ENCODE measurements at places on chromosomes 6 and 20.

DNA sequence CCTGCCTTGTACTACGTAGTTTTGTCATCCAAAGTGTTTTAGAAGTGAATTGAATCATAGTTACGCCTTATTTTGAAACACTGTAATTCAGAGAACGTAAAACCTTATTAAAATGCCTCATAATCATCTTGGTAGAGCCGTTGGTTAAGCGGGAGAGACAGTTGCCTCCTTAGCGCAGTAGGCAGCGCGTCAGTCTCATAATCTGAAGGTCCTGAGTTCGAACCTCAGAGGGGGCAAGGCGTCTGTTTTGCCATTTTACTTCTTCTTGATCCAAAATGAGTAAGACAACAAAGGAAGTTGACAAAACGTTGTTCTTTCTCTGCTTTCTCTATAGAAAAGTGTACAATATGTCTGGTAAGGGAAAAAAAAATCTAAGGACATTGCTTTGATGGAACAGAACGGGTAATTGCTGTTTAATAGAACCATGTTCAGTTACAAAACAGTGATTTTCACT, 20.7 kb upstream of the TRIM27 start:
- H3K36me3 ChIP-seq, result no peaks in the 10 kb centered on the region
- H3K27me3 ChIP-seq, result no peaks in the 10 kb centered on the region
- peak; percentile 93 for DNase-seq
- peak overlapping the region; percentile 100 for H3K4me3 ChIP-seq

DNA sequence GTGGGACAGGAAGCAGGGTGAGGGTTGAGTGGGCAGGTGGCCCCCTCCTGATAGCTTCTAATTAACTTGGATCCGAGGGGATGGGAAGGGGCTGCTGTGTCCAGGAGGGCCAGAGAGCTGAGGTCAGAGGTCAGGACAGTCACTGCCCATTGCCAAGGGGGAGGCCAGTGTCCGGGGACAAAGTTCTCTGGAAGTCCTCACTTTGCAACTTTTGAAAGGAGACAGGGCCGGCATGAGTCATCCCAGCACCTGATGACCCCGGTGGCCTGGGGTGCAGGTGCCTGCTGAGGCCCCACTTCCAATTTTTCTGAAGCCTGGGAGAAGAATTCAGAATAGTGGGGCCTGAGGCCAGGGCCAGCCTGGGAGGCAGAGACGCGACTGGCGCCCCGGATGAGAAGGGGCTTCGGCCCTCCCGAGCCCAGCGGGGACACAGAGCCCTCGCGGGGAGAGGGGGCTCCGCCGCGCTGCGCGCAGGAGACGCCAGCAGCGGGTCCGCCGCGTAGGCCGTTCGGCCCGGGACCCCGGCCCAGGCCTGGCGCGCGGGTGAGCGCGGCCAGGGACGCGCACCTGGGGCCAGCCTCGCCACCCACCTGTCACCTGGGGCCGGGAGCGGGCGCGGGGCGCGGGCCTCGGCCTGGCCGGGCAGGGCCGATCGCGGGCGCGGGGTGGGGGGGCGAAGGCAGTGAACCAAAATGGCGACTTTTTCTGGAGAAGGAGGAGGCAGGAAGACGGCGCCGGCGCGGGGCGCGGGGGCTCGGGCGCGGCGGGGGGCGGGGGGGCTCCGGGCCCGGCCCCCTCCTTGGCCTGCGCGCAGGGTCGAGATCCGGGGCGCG, 586 bp downstream of the ZNF512B start:
- H3K4me3 ChIP-seq, result peak overlapping the region; percentile 59
- H3K27ac ChIP-seq, result peak overlapping the region; percentile 68
- no peaks in the 10 kb centered on the region for H3K27me3 ChIP-seq

DNA sequence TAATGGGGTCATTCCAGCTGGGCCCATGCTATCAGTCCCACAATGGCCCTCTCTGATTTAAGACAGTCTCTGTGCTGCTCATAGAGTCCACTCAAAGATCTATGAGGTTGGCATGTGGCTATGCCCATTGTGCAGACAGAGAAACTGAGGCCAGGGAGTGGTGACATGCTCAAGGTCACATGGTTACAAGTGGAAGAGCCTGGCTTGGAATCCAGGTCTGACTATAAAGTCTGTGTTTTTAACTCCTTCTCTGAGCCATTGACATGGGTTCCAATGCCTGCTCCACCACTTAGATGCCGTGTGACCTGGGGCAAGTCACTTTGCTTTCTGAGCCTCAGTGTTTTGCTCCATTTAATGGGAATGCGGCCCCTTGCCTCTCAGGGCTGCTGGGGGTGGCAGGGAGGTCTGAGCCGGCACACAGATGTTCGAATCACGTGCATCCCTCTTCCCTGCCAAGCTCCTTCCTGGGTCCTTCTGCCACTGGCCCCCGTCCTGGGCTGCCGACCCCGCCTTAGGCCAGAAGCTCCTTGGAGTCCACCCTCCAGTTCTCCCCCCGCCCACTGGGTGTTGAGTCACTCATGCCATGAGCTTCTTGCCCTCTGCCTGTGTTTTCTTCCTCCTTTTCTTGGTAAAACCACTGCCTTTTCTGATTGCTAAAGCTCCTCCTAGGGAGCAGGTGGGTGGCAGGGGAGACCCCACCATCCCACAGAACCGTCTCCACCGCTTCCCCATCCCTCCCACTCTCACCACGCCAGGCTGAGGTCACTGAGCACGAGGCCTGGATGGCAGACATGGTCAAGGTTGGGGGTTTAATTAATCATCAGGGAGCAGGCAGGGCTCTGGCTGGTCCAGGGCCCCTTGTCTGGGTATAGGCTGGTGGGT, 35.7 kb downstream of the CEBPB start:
- H3K4me3 ChIP-seq, result no peak overlapping the region
- H3K27me3 ChIP-seq, result no peaks in the 10 kb centered on the region
- no peak for DNase-seq
- H3K4me1 ChIP-seq, result no peaks in the 10 kb centered on the region
- H3K27ac ChIP-seq, result no peak overlapping the region

GRCh38 chr20:32483351-32484224, 101.5 kb downstream of the NOL4L start:
- peak overlapping the region; percentile 76 for H3K27ac ChIP-seq
- no peaks in the 10 kb centered on the region for H3K27me3 ChIP-seq
- peak overlapping the region; percentile 65 for H3K4me3 ChIP-seq
- DNase-seq, result no peak
- peaks cover 31% of the 10 kb centered on the region for H3K4me1 ChIP-seq

DNA sequence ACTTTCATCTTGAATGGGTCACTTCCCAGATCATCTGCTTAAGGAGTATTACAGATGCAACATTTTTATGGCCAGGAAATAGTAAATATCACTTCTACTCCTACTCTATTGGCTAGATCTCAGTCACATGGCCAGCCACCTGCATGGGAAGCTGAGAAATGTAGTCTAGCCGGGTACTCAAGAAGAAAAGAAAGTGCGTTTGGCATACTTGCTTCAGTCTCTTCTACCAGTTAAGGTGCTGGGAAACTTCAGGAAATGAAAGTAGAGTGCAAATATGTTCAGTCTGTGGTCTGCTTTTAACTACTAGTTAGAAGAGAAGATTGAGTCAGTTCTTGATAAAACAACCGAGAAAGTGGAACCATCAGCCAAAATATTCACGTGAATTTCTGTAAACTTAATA, 129.2 kb downstream of the PDSS2 start:
- DNase-seq, result no peak
- no peak overlapping the region for H3K4me3 ChIP-seq
- H3K36me3 ChIP-seq, result no peaks in the 10 kb centered on the region
- H3K4me1 ChIP-seq, result no peaks in the 10 kb centered on the region
